ENCODE measurements at places on chromosomes 6 and 20. TPM values are rescaled to one million over a fixed set of nuclear protein-coding genes. Genes with fewer than 3 reads are reported as not detected.

DNA sequence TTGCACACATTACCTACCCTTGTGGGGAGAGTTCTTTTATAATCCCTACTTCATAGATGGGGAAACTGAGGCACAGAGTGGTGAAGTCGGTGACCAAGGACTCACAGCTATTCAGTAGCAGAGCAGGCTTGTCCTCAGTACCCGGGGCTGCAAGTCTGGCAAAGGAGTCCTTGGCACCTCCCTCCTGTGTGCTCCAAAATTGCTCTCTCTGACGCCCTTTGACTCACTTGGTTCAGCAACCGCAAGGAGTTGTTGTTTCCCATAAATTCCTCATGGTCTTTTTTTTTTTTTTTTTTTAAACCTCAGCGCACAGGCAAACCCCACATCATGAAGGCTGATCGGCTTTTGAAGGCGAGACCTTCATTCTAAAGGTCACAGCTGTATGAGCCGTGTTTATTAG is 143.2 kb downstream of the CEBPB start:
- no peaks in the 10 kb centered on the region for H3K27me3 ChIP-seq
- no peak overlapping the region for H3K4me3 ChIP-seq
- H3K36me3 ChIP-seq: no peaks in the 10 kb centered on the region
- H3K4me1 ChIP-seq: peaks cover 27% of the 10 kb centered on the region

DNA sequence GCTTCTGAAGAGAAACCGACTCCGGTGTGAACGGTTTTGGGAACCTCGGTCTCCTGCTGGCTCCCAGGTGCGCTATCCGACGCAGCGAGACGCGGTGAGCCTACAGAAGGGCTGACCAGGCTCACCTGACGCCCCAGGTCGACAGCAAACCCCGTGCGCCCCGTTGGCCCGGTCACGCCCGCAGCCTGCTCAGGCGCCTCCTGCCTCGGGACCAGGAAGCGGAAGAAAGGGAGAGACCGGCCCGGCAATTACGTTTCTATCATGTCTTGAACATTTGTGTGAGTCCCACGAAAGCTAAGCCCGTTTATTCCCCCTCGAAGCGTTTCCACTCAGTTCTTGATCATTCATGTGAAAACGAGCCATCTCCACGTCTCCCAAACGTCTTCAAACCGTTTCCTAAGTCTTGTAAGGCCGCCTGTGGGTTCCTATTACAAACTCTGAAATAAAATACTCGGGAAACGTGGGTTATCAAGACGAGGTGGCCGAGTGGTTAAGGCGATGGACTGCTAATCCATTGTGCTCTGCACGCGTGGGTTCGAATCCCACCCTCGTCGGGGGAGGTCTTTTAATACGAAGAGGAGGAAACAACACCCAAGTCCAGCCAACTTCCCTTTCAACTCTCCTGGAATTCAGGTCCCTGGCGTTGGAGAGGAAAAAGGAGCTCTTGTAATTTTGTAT is 150.5 kb upstream of the PRSS16 start:
- H3K27me3 ChIP-seq: no peaks in the 10 kb centered on the region
- no peaks in the 10 kb centered on the region for H3K4me1 ChIP-seq
- DNase-seq: no peak
- no peaks in the 10 kb centered on the region for H3K36me3 ChIP-seq

- no peaks in the 10 kb centered on the region for H3K36me3 ChIP-seq
- H3K27me3 ChIP-seq: no peaks in the 10 kb centered on the region
- no peak overlapping the region for H3K4me3 ChIP-seq
- no peak overlapping the region for H3K27ac ChIP-seq
- no peak for DNase-seq
These were observed 27.9 kb upstream of the CHMP4B start for GRCh38 chr20:33783256-33783655.

GRCh38 chr6:139278190-139278589 is 13.6 kb downstream of the TXLNB start:
- H3K27ac ChIP-seq: no peak overlapping the region
- no peak overlapping the region for H3K4me3 ChIP-seq

DNA sequence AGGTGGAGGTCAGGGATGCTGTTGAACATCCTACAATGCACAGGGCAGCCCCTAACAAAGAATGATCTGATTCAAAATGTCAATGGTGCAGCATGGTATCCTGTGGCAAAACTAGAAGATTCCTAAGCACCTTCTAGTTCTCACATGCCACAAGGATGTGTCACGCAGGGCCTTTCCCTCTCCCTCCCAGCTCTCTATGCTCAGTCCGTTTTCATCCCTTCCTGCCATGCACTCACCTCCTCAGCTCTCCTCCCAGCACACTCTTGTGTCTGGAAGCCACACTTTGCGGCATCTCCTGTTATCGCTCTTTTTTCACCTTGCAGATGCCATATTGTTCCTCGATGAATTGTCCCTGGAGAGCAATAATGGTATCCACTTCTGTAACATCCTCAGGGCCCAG is 263.4 kb downstream of the CDC5L start:
- no peaks in the 10 kb centered on the region for H3K27me3 ChIP-seq
- H3K36me3 ChIP-seq: no peaks in the 10 kb centered on the region
- H3K27ac ChIP-seq: no peak overlapping the region
- no peak overlapping the region for H3K4me3 ChIP-seq
- no peak for DNase-seq

DNA sequence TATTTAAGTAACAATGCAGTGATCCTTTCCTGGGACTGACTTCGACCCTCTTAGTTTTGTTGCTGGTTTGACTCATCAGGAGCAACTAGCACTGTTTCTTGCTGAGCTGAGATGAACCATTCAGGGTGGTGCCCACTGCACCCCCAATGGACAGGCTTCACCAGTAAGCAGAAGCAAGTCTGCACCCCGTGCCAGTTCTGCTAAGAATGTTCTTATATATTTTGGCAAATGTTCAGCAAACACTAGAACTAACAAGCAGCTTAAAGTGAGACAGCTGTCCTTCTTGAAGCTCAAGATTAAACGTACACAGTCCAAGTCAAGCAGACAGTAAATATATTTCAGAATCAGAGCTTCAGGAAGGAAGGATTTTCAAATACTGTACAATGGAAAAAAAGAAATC is 561.3 kb upstream of the CDH4 start:
- H3K4me1 ChIP-seq: no peaks in the 10 kb centered on the region
- no peaks in the 10 kb centered on the region for H3K36me3 ChIP-seq
- H3K4me3 ChIP-seq: no peak overlapping the region
- H3K27me3 ChIP-seq: peaks cover 15% of the 10 kb centered on the region
- no peak for DNase-seq

DNA sequence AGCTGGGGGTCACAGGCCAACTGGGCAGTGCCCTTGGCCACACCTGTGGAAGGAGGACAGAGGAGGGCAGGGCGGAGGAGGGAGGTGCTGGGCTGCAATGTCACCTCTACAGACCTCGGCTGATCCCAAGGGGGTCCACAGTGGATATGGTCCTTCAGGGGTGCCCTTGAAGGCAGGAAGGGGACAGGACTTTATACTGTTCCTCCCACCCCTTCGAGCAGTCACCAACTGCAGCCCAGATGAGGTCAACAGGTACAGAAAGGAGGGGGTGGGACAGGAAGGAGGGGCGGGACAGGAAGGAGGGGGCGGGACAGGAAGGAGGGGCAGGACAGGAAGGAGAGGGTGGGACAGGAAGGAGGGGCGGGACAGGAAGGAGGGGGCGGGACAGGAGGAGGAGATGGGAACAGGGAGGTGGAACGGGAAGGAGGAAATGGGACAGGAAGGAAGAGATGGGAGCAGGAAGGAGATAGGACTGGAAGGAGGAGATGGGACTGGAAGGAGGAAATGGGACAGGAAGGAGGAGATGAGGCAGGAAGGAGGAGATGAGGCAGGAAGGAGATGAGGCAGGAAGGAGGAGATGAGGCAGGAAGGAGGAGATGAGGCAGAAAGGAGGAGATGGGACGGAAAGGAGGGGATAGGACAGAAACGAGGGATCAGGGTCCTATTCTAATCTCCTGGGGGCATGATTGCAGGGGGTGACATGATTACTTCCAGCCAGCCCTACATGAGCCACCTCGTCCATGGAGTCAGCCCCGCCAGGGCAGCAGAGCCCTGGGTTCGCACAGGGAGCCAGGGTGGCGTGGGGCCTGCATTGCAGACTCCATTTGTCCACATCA is 19.4 kb upstream of the MRGBP start:
- H3K4me1 ChIP-seq: peaks cover 30% of the 10 kb centered on the region
- H3K36me3 ChIP-seq: no peaks in the 10 kb centered on the region
- peak overlapping the region; percentile 64 for H3K27ac ChIP-seq
- H3K27me3 ChIP-seq: peaks cover 38% of the 10 kb centered on the region
- DNase-seq: peak; percentile 94
- H3K4me3 ChIP-seq: peak overlapping the region; percentile 39

DNA sequence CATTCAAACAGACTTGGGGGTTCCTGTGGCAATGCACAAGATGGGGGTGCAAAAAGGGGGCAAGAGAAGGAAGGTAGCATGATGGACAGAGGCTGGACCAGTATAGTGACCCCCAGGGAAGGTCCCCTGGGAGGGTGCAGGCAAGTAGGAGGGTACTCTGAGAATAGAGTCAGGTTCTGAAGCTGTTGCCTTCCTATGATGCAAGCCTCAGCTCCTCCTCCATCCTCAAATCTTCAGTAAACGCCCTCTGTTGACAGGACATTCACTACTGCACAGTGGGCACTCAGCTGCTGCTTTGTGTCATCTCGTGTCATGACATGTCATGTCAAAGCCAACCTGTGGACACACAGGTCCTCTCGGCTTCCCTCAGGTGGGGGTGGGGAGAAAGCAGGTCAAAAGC is 5.8 kb upstream of the SDCBP2 start:
- no peak for DNase-seq
- no peak overlapping the region for H3K27ac ChIP-seq
- H3K36me3 ChIP-seq: no peaks in the 10 kb centered on the region

GRCh38 chr20:16758454-16759180 is 10.5 kb downstream of the OTOR start:
- no peaks in the 10 kb centered on the region for H3K36me3 ChIP-seq
- DNase-seq: no peak
- H3K4me1 ChIP-seq: no peaks in the 10 kb centered on the region
- H3K27me3 ChIP-seq: no peaks in the 10 kb centered on the region

Gene ZBTB12
- total RNA-seq: 5.4 TPM

GRCh38 chr6:56363796-56364430 is 116.5 kb upstream of the COL21A1 start:
- H3K27ac ChIP-seq: peak overlapping the region; percentile 5
- no peak for DNase-seq
- no peaks in the 10 kb centered on the region for H3K36me3 ChIP-seq

- no peak overlapping the region for H3K4me3 ChIP-seq
- no peak for DNase-seq
- H3K27me3 ChIP-seq: no peaks in the 10 kb centered on the region
- H3K4me1 ChIP-seq: no peaks in the 10 kb centered on the region
- H3K27ac ChIP-seq: no peak overlapping the region
- no peaks in the 10 kb centered on the region for H3K36me3 ChIP-seq
These were observed 80.9 kb upstream of the SRSF6 start for GRCh38 chr20:43376831-43377230.

DNA sequence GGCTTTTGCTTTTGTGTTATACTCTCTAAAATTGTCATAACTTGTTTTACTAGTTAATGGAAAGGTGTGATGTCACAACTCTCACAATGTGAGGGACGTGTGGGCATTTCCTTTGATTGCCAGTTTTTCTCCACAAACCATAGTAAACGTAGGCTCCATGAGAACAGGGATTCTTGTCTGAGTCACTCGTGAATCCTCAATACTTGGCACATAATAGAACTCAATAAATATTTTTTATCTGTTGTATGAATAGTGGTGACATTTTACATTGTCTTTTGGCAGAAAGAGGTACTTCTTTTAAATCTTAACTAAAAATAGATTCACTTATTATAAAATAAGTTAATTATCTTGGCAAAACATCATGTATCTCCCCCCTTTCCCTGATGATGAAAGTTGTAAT is 69.0 kb upstream of the CNKSR3 start:
- H3K27me3 ChIP-seq: no peaks in the 10 kb centered on the region
- DNase-seq: no peak
- H3K36me3 ChIP-seq: no peaks in the 10 kb centered on the region
- H3K4me1 ChIP-seq: no peaks in the 10 kb centered on the region

DNA sequence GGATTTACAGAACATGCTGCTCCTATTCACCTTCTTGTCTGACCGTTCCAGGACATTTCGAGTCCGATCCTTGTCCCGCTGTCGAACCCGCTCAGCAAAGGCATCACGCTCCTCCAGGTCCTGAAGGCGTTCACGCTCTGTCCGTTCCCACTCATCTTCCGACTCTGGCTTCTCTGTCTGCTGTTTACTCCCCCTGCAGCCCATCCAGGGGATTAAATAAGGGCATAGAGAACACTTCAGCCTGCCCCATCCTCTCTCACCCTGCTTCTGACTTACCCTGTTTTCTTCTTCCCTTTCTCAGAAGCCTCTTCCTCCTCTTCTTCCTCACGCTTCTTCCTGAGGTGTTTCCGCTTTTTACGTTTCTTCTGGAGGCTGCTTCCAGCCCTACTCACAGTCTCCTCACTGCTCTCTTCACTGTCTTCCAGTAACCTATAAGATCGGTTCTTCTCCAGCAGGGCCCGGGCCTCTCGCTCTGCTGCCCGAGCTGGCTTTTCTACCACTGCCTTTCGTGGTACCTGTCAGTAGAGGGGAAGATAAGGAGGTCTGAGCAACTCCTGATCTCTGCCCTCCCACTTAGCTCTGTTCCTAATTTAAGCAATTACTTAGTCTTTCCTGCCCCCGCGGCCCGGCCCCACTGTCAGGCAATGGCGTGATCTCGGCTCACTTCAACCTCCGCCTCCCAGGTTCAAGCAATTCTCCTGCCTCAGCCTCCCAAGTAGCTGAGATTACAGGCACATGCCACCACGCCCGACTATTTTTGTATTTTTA is 1.9 kb downstream of the DHX16 start:
- no peaks in the 10 kb centered on the region for H3K27me3 ChIP-seq
- no peaks in the 10 kb centered on the region for H3K4me1 ChIP-seq
- no peak overlapping the region for H3K4me3 ChIP-seq
- H3K27ac ChIP-seq: no peak overlapping the region

GRCh38 chr20:36162272-36162966 is 7.9 kb downstream of the EPB41L1 start:
- DNase-seq: peak; percentile 70
- H3K36me3 ChIP-seq: no peaks in the 10 kb centered on the region
- peak overlapping the region; percentile 1 for H3K4me3 ChIP-seq
- H3K27ac ChIP-seq: no peak overlapping the region
- peaks cover 7% of the 10 kb centered on the region for H3K4me1 ChIP-seq
- H3K27me3 ChIP-seq: 0 out of 2 replicates have a peak, but pooled peaks cover 3% of the 10 kb centered on the region

DNA sequence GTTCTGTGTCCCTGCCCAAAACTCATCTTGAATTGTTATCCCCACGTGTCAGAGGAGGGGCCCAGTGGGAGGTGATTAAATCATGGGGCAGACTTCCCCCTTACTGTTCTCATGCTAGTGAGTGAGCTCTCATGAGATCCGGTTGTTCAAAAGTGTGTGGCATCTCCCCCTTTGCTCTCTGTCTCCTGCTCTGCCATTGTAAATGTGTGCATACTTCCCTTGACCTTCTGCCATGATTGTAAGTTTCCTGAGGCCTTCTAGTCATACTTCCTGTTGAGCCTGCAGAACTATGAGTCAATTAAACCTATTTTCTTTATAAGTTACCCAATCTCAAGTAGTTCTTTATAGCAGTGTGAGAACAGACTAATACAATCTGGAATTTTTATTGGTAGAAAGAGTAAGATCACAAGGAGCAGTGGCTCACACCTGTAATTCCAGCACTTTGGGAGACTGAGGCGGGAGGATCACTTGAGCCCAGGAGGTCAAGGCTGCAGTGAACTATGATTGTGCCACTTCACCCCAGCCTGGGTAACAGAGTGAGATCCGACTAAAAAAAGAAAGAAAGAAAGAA is 47.1 kb upstream of the SLC22A16 start:
- no peaks in the 10 kb centered on the region for H3K36me3 ChIP-seq
- DNase-seq: no peak
- peaks cover 4% of the 10 kb centered on the region for H3K4me1 ChIP-seq
- no peak overlapping the region for H3K27ac ChIP-seq
- no peaks in the 10 kb centered on the region for H3K27me3 ChIP-seq
